ENCODE measurements at places on chromosomes 11 and 22. TPM values are rescaled to one million over a fixed set of nuclear protein-coding genes. Genes with fewer than 3 reads are reported as not detected.

DNA sequence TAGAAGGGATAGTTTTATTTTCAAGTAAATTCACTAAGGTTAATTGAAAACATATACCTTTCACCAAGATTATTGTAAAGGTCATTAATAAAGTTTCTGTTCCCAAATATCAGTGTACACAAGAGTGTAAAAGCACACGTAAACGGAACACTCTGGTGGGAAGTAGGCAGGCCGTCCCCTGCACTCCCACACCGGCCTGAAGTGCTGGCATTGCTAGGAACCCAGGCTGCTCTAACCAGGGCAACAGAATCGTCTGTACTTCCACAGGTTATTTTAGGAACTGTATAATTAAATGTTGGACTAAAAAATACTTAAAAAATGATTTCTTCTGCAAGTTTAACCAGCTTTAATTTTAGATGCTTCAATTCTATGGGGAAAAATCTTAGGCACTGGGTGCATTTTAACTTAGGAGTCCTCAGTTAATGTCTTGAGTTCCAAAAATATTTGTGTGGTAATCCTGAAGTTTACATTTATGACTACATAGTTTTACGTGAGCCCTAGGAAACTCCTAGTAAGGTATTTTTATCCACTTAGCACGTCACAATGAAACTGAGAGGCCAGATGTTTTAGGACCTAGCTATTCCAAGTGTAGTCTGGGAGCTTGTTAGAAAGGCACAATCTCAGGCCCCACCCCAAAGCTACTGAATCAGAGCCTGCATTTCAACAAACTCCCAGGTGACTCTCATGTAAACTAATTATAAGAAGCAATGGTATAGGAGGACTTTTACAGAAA lies 31.2 kb downstream of the KMT5B start:
- DNase-seq: no peak

- no peak for DNase-seq
Measured at GRCh38 chr11:66044757-66045156, 4.2 kb downstream of the GAL3ST3 start.

- peak; percentile 21 for DNase-seq
Measured at GRCh38 chr22:17477391-17477833, 85.9 kb upstream of the SLC25A18 start.

DNA sequence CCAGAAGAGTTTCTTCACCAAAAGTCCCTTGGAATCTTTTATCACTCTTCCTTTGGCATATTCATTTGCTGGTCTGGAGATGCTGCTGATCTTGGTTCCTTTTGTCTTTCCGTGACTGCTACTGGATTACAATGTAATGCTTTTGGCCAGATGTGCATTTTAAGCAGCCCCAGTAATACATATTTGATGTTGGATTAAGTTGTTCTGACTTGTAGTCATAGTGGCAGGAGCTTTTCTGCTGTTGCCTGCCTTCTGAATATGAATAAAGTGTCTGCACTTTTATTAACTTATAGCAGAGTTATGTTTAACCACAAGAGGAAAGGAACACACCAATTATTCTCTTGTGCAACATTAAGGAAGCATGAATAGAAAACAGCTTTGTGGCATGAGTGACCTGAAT lies 360.0 kb upstream of the DDI1 start:
- DNase-seq: no peak

- DNase-seq: no peak
Measured at GRCh38 chr11:125279676-125280418, 115.3 kb downstream of the PKNOX2 start.

OR51G2 gene
- total RNA-seq: not detected

OR8G1 gene
- not detected for total RNA-seq

RBMXL2 gene
- total RNA-seq: not detected

CXCR5 gene
- total RNA-seq: not detected
